Dermis microvascular lymphatic vessel endothelial cell (primary cell): ENCODE measurements at places on chromosomes 1 and 21. TPM values are rescaled to one million over a fixed set of nuclear protein-coding genes. Genes with fewer than 3 reads are reported as not detected.

SLAMF8 gene
- not detected in 2 replicates for total RNA-seq

CORT gene
- total RNA-seq, result 0.13 TPM in 1 of 2 replicates, not detected in the other

KRTAP19-3 gene
- not detected in 2 replicates for total RNA-seq

HUNK gene
- under 0.01 TPM in 2 replicates for total RNA-seq

ESRRG gene
- not detected in 2 replicates for total RNA-seq

SPRR4 gene
- total RNA-seq, result not detected in 2 replicates
